ENCODE measurements at places on chromosomes 11 and 22. TPM values are rescaled to one million over a fixed set of nuclear protein-coding genes. Genes with fewer than 3 reads are reported as not detected.

The DDX6 gene
- 42.2 TPM for total RNA-seq

The LSP1 gene
- 4.0 TPM for total RNA-seq

The RHBDD3 gene
- 33.1 TPM for total RNA-seq

The NNMT gene
- 76.6 TPM for total RNA-seq

The PHF21B gene
- not detected for total RNA-seq

The SMPD1 gene
- total RNA-seq, result 124 TPM

The C1QTNF5 gene
- 7.7 TPM for total RNA-seq

The MOGAT2 gene
- not detected for total RNA-seq

The OR8D4 gene
- total RNA-seq, result not detected

The KLHL35 gene
- 7.2 TPM for total RNA-seq

The UCP3 gene
- total RNA-seq, result 0.15 TPM

DNA sequence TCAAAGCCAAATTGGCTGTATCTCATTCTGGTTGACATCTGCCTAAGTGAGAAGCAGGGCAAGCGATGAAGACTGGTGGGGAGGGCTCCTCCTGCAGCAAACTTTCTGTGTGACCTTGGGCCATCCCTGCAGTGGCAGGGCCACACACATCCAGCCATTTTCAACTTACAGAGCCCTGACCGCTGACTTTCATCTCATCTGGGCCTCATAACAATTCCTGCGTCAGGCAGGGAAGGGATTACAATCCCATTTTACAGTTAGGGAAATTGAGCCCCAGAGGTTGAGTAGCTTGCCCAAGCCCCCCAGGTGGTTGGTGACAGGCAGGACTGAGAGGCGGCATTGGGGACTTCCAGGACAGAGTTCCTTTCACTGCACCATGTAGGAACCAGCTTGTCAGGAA is 21.9 kb downstream of the TPBGL start:
- no peak for DNase-seq

DNA sequence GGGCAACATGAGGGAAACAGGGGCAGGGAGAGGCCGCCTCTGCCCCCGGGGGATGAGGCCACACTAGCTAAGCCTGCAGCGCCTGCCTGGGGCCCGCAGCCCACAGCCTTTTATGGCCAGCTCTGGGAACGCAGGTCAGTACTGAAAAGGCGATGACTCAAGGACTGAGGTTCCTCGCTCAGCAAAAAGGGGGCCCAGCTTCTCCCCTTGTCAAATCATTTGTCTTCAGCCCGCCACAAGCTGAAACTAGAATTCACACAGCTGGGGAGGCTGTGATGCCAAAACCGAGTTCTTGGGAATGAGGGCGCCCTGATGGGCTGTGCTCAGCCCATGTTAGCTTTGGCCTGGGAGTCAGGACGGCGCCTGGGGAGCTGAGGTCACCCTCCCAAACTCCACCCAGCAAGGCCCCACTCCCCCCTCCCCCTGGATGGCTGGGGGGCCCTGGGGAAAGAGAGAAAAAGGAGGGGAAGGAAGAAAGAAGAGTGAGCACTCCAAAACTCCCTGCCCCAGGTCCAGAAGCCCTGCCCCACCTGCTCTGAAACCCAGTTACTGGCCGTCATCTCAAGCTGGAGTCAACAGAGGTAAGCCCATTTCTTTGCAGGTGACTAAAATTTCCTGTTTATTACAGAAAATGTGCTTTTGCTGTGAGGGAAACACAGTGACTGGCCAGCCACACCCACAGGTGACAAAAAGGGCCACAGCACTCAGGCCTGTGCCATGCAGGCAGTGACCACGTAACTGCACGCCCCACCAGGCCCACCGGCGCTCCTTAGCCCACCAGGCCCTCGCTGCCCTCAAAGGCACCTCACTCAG is 13.7 kb downstream of the EHD1 start:
- peak; percentile 94 for DNase-seq

DNA sequence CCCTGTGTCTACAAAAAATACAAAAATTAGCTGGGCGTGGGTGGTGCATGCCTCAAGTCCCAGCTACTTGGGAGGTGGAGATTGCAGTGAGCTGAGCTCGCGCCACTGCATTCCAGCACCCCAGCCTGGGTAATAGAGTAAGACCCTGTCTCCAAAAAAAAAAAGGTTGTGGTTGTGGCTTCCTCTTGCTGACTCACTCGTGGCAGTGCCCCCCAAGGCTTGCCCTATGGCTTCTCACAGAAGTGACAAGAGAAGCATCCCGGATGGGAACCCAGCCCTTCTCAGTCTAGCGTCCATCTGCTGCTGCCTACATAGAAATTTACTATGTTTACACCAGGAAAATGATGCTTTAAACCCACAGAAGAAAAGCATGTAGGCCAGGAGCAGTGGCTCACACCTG is 68.5 kb upstream of the PITPNB start:
- peak; percentile 88 for DNase-seq

- DNase-seq, result no peak
Measured at GRCh38 chr11:63880403-63880790, 36.6 kb downstream of the RCOR2 start.

GRCh38 chr11:41675205-41675604 is 215.8 kb upstream of the LRRC4C start:
- no peak for DNase-seq

DNA sequence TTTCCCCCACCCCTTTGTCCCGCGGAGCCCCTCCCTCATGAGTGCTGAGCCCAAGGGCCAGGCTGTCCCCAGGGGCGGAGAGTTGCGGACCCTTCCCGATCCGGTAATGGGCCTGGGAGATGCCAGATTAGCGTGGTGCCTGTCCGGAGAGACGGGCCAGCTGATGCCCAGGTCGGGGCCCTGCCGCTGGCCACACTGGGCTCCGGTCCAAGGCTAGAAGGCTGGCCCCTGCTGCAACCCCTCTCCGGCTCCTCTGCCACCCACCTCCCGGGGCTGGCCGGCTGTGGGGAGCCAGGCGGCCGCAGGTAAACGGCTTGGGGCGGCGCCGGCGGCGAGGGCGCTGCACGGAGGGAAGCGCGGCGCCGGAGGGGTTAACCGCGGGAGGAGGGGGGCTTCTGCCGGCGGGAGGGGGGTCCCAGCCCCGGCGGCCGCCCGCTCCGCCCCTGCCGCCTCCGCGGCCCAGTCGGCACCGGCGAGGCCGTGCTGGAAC is at the start of gene KCNK4:
KCNK4 (plus strand) TSS at position 41 of the 490 bp plus-strand sequence. CDS start 1,717 bp downstream, outside the sequence.
- DNase-seq, result no peak

- no peak for DNase-seq
Measured at GRCh38 chr11:119940401-119940976, 197.4 kb downstream of the TRIM29 start.

- no peak for DNase-seq
Measured at GRCh38 chr11:6656936-6657335, 1.3 kb upstream of the DCHS1 start.

- peak; percentile 53 for DNase-seq
Measured at GRCh38 chr11:45847911-45848316, 639 bp downstream of the CRY2 start.

DNA sequence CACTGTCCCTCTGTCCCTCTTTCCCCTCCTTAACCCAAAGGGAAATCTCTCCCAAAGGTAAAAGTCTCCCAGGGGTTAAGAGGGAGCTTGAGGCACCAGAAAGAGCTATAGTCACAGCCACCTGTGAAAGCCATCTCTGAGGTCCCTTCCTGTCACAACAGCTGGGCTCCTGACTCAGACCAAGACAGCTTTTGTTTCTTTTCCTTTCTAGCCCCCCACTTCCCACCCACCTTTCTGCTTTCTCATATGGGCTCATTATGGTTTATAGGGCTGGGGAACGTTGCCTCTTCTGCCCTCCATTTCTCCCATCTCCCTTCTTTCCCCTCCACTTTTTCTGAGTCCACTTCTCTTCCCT is 19.1 kb downstream of the MIF start:
- DNase-seq, result no peak

- no peak for DNase-seq
Measured at GRCh38 chr11:84890676-84891075, 736.5 kb downstream of the DLG2 start.

- no peak for DNase-seq
Measured at GRCh38 chr22:27641049-27641795, 160.3 kb downstream of the MN1 start.

DNA sequence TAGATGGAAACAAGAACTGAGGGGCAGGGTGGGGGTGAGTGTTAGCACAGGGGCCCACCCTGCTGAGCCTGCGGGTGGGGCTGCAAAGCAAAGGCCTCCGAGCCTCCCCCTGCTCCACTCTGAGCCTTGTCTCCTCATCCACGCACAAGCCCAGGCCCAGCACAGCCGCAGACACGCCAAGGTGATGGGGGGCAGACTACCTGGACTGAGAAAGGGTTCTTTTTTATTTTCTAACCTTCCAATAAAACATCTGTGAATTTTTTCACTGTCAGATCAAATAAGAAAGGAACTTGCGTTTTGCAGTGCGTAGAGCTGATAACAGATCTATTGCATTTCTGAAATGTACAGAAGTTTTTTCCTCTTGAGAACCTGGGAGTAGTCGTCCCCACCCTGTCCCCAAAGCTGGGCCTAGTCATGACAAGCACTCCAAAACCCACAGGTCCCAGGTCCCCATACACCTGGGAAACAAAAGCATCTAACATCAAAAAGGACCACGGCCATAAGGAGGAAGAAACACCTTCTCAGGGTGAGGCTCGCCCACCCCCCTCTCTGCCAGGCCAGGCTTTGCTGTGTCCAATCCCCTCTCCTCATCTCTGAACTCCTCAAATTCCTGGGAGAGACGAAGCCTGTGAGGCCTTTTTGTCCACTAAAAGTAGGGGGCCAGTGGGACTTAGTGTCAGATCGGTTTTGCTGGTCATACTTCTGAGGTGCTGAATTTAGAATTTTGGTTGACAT is 22.7 kb upstream of the CD5 start:
- DNase-seq, result no peak

All from M059J (cell line).